ENCODE measurements at places on chromosomes 6 and 20.

DNA sequence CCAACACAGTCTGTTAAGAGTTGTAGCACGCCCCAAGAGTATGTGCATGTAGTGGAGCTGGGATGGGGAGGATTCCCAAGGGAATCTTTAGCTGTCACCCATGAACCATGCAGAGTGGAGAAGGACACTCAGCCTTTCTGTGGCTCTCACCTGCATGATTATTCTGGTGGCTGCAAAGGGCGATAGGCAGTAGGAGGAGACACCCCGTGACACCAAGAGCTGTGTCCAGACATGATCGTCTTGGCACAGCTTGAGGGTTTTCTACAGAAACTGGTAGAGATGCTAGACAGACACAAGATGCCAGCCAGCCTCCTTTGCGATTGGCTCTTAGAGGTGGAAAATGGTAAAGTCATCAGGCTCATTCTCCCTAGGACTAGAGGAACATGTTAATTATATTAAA is 3.1 kb upstream of the CSE1L start:
- no peak for DNase-seq

GRCh38 chr6:159359581-159360297 is 190.5 kb downstream of the FNDC1 start:
- no peak for DNase-seq

- DNase-seq: no peak
Measured at GRCh38 chr6:11179088-11179418, 53.4 kb downstream of the NEDD9 start.

GRCh38 chr6:10951675-10952282 is 64.9 kb downstream of the SYCP2L start:
- no peak for DNase-seq
